DMS 273 treated with DMSO at 0.1 percent for 48 hours (cell line): ENCODE measurements at places on chromosomes 6 and 20.

DNA sequence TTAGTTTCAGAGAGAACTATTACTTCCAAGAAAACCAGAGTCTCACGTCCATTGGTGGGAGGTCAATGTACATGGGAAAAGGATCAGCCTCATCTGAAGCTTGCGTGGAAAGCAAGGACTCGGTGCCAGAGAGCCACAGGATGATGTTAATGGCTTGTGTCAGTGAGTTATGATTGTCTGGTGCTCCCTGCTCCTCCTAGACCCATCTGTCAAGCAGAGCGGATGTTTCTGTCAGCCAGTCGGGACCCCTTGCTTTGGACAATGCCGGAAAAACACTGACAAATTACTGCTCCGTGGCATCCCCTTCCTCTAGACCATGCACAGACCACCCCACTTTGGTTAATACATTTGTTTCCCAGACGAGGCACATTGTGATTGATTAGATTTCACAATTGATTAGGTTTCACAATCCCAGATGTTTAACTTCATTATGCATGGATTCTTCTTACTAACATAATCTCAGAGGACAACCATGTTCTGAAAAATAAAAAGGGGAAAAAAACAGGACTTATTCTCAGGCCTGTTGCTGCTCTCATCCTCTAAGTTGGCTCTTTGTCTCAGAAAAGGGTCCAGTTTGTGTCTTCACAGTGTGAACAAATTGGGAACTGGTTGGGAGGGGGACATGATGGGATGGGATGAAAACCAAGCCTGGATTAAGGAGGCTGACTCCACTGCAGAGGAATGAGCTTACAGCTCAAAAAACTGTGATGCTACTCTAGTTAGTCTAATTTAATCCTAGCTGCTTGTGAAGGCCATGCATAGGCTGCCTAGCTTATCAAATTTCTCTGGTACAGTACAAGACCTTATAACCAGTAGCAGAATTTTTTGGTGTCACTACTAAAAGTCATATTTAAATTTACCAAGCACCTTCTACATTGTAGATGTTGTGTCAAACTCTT, 51.9 kb downstream of the UNC5CL start:
- no peak for DNase-seq

- no peak for DNase-seq
Measured at GRCh38 chr6:30490026-30490876, 942 bp downstream of the HLA-E start.

DNA sequence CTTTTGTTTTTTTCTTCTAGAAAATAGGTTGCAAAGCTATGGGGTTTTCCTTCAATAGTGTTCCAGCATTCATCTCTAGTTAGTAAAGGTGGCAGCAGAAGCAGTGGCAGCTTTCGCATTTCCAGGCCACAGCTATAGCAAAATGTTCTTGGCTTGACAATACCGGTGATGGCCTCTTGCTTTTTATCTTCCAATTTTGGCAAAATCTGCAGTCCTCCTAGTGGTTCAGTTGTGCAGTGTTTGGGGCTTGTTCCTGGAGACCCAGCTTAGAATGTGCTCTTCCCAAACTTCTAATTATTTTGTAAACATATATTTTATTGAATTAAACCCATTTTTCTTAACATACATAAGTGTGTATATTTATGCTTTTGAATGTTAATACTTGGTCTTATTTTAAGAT, 370.6 kb upstream of the MAN1A1 start:
- no peak for DNase-seq

- no peak for DNase-seq
Measured at GRCh38 chr20:57079031-57080005, 187.1 kb downstream of the BMP7 start.

DNA sequence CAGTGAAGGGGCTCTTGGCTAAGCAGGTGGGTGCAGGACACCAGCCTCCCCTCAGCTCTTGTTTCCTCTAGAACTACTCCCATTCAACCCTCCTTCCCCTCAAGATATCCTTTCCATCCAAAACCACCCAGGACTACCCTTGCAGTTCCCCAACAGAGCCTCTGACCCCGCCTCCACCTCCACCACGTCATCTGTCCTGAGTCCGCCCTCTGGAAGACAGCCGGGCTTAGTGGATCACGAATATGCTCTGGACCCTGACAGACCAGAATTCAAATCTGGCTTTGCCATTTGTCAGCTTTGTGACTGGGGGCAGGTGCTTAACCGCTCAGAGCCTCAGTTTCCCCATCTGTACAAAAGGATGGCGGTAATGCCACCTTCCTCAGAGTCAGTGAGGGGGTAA, 31.4 kb downstream of the TFEB start:
- DNase-seq: no peak

- DNase-seq: no peak
Measured at GRCh38 chr6:3769610-3770009, 18.1 kb upstream of the PXDC1 start.

- DNase-seq: no peak
Measured at GRCh38 chr6:87697581-87698546, 4.2 kb downstream of the AKIRIN2 start.

DNA sequence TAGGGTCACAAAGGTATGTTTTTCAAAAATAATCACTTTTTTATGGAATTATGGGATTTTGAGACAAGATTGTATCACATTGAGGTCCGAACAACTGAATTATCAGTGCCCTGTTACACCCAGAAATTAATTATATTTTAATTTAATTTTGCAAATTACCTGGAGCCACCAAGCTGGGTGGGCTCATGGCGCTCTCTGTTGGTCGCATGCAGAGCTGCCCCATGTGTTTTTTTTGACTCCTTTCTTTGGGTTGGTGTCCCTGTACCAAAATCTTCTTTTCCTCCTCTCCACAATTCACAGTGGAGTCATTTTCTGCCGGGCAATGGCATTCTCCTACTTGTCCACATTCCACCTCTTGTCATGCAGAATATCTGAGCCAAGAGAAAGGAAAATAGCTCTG, 38.9 kb upstream of the FRMD1 start:
- DNase-seq: no peak
